ENCODE measurements at places on chromosomes 16 and 17.
A peak's percentile ranks its signal among the peaks of the same experiment; 100 is the strongest.

GRCh38 chr16:67514382-67514828 lies 14.2 kb upstream of the RIPOR1 start:
- DNase-seq: peak; percentile 55

GRCh38 chr16:49620158-49620868 lies 235.6 kb downstream of the ZNF423 start:
- DNase-seq: no peak

- DNase-seq: no peak
Observed at GRCh38 chr17:32496395-32497073, 9.7 kb downstream of the CDK5R1 start.

DNA sequence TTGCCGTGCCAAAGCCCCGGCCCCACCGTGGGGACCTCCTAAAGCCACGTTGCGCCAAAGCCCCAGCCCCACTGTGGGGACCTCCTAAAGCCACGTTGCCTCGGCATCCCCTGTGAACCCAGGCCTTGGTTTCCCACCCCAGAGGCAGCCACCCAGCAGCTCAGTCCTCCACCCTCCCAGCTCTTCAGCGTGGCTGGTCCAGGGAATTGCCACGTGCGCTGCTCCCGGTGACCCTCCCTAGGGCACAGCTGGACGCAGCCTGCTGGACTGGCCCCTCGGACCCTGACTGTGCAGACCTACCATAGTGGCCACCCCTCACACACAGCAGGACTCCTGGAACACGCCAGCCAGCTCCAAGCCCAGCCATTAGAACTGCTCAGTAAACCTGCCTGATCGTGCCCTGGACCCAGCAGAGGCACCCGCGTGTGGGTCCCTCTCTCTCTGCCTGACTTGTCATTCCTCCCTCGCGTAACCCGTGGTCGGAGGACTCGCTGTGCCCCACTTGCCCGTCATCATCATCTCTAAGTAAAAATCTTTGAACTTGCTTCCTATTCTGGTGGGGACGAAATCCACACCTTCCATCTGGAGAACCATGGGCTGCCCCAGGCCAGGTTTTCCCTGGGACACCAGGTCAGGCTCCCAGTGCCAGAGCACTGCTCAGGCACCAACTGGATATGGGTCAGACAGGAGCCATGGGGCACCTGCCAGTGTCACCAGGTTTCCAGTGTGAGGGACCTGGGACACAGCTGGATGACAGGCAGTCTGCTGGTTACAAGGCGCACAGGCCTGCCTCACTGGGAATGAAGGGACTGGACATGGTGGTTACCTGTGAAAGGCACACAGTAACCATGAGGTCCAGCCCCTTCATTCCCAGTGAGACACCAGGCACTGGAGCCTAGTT lies 5.6 kb downstream of the CIAO3 start:
- DNase-seq: no peak

DNA sequence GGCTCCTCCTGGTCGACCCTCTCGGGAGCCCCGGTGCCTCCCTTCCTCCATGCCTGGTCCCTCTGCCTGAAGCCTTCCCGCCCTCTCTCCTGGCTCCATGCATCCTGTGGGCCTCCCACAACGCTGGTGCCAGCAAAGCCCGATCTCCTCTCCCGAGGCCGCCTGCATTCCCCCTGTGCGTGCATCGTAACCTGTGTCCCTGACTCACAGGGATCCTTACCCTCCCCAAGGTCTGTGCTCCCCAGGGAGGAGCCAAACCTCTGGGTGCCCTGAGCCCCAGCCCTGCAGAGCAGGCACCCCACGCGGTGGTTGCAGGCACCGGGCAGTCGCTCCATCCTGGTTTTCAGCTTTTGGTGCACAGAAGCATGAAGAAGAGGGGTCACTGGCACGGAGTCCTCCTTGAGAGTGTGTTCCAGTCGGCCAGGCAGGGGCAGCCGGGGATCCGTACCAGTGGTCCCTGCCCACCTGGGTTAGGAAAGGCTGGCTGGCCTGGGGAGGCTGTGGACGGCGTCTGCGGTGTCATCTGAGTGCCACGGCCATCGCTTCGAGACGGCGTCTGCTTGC lies 1.8 kb upstream of the ENPP7 start:
- DNase-seq: no peak

- no peak for DNase-seq
Observed at GRCh38 chr17:51079049-51079448, 41.6 kb downstream of the SPAG9 start.

- no peak for DNase-seq
Observed at GRCh38 chr17:57235124-57235523, 21.2 kb upstream of the MSI2 start.

- DNase-seq: no peak
Observed at GRCh38 chr16:66872559-66872942, 7.8 kb upstream of the PDP2 start.

GRCh38 chr16:51762081-51762996 lies 611.3 kb upstream of the SALL1 start:
- peak; percentile 2 for DNase-seq

DNA sequence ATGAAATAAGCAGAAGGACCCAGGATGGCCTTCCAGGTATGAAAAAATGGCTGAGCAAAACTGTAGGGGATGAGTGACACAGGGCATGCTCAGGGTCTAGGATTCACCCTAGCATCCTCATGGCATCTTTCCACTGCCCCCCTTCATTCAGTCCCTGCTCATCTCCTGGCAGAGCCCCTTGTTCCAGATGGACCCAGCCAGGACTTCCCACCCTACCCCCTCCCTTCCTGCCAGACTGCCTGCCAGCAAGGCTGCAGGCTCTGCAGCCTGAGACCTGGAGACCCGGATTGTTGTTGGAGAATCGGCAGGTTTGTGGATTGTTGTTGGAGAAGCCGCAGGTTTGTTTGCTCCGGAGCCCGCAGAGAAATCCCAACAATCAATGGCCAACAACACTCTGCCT lies 6.6 kb downstream of the SEZ6 start:
- no peak for DNase-seq

- DNase-seq: no peak
Observed at GRCh38 chr17:36511216-36511615, 23.5 kb downstream of the MYO19 start.

DNA sequence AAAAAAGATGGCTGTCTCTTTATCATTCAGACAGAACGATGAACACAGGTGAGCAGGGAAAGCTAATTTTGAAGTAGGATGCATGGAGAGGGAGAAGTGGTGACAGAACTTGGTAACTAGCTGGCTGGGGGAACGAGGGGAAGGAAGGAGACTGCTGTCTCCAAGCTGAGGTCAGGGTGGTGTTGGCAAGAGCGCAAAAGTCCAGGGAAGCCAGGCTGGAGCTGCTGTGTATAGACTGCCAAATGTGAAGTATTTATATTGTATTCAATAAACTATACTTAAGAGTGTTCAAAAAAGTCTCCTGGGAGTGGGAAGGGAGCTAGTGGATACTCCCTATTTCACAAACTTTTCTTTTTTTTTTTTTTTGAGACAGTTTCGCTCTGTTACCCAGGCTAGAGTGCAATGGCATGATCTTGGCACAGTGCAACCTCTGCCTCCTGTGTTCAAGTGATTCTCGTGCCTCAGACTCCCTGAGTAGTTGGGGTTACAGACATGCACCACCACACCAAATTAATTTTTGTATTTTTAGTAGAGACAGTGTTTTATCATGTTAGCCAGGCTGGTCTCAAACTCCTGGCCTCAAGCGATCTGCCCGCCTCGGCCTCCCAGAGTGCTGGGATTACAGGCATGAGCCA lies 8.2 kb downstream of the TMEM106A start:
- DNase-seq: no peak

DNA sequence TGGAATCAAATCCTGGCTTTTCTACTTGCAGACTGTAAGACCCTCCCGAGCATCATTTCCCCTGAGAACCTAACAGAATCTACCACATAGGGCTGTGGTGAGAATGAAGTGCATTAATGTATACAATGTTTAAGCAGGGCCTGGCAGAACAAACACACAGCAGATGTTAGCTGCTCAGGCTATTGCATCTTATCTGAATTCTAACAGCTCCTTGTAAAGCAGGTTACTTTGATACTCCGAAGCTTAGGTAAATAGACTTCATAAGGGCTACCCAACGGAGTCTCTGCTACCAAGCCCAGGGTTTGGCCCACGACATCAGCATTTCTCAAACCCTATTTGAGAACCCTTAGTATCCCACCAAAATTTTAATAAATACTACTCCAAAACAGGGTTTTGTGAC lies 24.4 kb upstream of the NOS2 start:
- DNase-seq: no peak

DNA sequence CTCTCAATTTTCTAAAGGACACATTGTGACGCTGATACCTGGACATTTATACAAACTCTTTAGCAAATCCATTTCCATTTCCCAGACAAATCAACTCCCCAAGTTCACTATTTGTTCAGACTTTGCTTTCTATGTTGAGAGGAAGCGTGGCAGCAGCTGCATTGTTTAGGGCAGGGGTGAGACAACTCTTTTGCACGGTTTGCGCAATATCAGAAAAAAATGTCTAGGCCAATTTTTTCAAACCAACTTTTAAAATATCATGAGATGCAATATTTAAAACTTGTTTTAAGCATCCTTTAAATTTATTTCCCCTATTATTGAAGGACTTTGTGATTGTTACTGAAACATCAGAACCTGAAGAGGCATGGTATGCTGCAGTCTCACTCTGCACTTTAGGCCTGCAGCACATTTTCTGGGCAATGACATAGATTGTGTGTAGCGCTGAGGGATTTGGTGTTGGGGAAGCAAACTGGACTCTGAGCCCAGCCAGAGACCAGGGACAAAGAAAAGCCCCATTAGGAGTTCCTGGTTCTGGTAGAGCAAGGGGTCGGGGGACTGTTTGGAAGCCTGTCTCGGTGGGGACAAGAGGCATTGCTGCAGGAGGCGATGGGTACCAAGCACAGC lies 6.4 kb upstream of the CCDC182 start:
- no peak for DNase-seq

DNA sequence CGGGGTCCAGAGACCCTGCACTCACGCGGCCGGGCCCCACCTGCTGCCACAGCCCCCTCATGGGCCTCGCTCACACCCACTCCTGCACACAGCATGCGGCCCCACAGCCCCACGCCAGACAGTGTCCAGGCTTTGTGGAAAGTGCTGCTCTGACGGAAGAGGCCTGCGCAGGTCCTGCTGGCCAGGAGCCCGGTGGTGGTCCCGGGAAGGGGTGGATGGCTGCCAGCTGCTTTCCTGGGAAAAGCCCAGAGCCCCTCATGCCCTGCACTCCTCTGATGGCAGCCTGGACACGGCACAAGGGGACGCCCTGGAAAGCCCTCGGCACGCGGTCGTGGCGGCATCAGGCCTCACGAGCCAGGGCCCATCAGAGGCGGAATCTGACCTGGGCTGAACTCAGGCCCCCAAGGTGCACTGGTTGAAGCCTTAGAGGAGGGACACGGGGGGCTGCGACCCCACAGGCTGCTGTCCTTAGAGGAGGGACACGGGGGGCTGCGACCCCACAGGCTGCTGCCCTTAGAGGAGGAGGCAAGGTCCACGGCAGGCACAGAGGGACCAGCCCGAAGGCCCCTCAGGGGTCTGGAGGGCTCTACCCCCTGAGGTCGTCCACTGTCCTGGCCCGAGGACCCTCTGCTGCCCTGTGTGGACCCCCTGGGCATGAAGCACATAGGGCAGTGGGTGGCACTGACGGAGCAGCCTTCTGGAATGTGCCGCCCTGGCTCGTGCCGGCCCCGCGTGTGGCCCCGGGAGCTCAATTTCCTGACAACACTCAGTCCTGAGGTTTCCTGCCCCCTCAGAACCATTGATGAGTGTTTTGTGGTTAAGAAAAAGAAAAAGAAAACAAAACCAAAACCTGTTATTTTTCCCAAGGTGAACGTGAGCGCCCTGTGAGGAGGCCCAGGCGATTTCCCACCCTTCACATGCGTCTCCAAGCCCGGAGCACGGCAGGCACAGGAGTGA lies 22.1 kb downstream of the SOX8 start:
- DNase-seq: peak; percentile 32

DNA sequence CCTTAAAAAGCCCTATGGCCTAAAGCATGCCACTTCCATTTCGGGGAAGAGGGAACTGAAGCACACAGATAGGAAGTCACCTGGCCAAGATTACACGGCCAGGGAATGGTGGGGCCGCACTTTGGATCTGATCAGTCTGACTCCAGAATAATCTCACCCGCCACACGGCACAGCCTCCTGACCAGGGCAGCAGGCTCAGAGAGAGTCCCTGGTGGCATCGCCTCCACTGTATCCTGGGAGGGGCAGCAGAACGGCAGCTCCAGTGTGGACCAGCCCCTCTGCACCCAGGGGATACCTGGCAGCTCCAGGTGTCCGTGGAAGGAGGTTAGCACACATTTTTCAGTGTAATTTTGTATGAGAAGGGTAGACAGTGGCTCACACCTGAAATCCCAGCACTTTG lies 35.5 kb downstream of the VAC14 start:
- no peak for DNase-seq

- no peak for DNase-seq
Observed at GRCh38 chr17:40491486-40491885, 9.9 kb downstream of the TNS4 start.

DNA sequence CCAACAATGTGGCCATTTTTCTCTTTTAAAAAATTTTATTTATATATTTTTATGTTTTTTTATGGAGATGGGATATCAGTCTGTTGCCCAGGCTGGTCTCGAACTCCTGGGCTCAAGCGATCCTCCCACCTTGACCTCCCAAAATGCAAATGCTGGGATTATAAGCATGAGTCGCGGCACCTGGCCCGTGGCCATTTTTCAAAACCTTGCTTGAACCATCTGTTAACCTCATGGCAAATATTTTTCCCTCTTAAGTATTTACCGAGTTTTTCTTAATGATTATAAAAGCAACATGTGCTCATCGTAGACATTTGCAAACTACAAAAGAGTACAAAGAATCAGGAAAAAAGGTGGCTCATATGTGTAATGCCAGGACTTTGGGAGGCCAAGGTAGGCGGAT lies 127.6 kb downstream of the ABCC6 start:
- no peak for DNase-seq

- DNase-seq: no peak
Observed at GRCh38 chr17:6075050-6075449, 4.9 kb downstream of the WSCD1 start.

GRCh38 chr16:85151079-85151602 lies 38.9 kb upstream of the CIBAR2 start:
- no peak for DNase-seq

- DNase-seq: no peak
Observed at GRCh38 chr17:42424991-42425610, 2.0 kb upstream of the CAVIN1 start.

DNA sequence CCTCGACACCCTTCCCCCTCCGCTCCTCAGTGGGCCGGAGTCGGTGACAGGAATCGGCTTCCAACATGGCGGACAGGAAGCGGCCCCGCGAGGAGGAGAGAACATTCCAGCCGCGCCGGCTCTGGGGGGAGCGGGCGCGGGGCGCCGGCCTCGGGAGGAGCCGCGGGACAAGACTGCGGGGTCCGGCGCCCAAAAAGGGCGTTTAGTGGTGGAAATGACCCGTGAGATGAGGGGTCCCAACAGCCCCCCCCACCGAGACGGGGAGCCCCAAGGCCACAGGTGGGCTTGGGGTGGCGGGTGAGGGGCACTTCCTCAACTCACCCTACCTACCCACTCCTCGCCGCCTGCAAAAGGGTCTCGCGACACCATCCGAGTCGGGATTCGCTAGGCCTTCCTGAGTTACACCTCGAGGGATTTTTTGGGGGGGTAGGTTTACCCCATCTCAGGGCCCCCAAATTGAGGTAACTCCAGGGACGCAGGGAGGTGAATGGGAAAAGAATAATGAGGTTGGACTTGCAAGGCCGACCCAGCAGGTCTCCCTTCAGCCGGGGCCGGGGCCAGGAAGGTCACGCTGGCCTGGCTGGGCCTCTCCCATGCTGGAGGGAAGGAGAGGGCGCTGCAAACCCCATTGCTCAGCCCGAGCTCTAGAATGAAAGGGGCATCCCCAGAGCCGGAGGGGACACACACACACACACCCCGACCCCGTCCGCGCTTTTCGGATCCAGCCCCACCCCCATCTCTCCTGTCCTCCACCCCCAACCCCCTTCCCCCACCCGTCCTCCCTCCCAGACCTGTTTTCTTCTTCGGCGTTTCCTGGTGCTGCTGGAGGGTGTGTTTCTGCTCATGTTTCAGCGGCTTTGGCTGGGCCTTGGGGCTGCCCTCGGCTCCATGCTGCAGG lies 707 bp downstream of the NUFIP2 start:
- DNase-seq: peak; percentile 31
